ENCODE measurements at places on chromosomes 2 and 18.

GRCh38 chr2:23385351-23385747 is 370 bp downstream of the KLHL29 start:
- DNase-seq: no peak

DNA sequence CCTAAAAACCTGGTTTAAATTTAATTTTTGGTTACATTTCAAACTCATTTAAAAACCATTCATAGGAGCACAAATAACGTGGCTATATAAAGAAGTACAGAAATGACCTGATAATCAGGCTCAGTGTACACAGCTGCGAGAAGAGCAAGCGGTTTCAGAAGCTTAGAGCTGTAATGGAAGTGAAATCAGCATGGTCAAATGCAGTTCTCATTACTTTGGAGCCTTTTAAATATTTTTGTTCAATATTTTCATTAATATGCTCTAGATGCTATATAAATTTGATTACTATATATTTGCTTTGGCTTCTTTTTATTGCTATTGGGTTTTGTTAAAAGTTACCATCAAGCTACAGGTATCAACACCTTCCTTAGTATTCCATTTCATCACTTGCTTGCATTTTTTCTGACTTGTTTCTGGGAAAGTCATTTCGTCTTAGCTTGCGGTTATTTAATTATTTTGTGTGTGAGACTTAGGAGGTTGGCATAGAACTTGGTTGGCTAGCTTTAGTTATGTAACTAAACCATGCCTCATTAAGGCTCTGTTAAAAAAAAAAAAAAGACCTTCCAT is 58.7 kb downstream of the AFTPH start:
- DNase-seq: no peak

DNA sequence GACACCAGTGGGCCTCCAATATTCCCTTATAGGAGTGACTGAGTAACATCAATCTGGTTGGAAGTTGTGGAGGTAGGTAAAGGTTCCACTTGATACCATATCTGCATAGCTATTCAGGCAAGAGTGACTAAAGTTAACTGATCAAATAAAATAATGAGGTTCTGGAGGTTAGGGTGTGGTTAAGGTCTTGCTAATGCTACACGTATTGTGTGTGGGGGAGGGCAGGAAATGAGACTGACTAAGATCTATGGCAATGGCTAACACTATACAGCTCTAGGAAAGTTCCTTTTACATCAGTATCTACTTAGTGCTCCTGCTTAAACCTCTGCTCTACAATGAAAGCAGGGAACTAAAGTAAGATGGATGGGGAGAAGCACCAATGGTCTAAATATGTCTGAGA is 149.1 kb upstream of the MGAT5 start:
- DNase-seq: no peak

- no peak for DNase-seq
These were observed 1016.4 kb upstream of the CRIM1 start for GRCh38 chr2:35339211-35339610.

- DNase-seq: no peak
These were observed 129.2 kb downstream of the AQP4 start for GRCh38 chr18:26736301-26736700.

DNA sequence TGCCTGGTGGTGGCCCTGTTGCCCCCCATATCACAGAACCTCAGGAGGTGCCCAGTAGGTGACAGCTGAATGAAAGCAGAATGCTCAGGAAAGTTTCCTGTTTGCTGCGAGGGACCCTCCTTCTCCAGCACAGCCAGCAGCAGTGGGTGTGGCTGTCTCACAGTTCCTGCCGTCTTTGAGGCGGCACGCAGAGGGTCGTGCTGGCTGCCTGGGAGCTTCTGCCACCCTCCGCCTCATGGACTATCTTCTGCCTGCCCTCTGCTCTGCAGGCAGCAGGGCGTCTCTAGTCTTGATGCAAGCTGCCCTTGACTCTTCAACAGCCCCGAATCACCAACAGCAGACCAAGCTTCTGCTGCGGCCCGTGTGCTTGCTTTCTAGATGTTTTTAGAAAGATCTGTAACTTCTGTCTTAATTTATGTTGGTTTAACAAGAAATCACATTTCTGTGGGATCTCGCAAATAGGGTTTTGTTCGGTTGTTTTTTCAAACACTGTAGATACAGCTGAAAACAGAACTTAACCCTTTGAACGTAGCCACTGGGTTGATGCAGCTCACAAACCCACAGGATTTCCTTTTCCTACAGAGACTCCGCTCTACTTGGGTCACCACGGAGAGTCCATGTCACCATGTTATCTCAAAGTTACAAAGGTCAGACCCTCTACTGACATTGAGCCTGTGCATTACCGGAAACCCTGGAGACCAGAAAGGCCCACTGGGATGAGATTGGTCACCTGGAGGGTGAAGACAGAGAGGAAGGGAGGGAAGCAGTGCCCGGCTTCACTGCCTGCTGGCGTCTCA is 144.9 kb downstream of the ACOXL start:
- DNase-seq: no peak

Data from CD4-positive, alpha-beta T cell treated with Interleukin-1 beta for 1 hour (primary cell).